ENCODE measurements at places on chromosomes 6 and 20.

DNA sequence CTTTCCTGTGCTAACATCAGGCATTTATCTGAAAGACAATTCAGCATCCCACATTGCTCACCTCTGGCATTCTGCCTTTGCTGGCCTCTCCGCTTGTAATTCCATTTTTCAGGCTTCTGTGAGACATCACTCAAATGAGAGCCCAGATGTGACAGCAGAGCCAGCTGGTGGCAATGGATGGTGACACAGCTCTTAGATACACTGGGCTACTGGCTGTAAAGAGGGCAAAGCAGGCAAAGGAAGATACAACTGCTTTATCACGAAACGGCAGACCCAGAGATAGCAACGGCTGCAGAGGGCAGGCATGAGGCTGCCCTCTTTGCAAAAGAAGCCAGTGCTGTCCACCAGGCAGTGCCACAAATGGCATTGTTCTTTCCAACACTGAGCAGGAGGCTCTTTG, 329.8 kb downstream of the KIF16B start:
- no peak for DNase-seq

GRCh38 chr20:2749951-2750490, 50.4 kb downstream of the CPXM1 start:
- DNase-seq = no peak

DNA sequence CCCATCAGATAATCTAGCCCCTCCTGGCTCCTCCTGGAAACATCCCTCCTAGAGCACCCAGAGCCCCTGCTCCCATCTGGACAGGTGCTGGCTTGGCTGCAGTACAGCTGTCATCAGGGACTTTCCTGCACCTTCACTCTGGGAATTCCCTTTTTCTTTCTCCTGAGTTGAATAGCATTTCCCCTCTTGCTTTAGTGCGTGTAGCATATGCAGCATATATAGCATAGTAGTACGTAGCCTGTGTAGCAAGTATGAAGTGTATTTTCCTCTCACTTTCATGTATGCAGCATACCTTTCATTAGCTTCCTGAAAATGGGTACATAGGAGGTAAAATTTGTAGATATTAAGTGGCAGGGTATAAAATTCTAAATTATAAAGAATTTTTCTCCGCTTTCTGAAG, 352.9 kb downstream of the ESR1 start:
- no peak for DNase-seq

GRCh38 chr20:62942456-62942855, 4.5 kb downstream of the GID8 start:
- DNase-seq = no peak

DNA sequence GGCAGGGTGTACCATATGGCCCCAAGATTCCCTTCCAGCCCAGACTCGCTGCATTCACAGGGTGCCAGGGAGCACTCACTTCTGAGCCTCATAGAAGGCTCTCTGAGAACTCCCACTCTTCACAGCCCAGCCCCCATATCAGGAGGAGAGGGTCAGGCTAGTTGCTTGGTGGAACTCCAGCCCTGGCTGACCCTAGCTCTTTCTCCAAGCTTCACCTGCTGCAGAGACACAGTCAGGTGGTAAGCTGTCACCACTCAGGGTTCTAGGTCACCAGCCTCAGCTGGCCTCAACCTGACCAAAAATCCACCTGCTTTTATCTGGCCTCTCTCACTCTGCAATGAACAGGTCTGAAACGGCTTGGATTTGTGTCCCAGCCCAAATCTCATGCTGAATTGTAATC, 162.7 kb upstream of the MLN start:
- DNase-seq = no peak

DNA sequence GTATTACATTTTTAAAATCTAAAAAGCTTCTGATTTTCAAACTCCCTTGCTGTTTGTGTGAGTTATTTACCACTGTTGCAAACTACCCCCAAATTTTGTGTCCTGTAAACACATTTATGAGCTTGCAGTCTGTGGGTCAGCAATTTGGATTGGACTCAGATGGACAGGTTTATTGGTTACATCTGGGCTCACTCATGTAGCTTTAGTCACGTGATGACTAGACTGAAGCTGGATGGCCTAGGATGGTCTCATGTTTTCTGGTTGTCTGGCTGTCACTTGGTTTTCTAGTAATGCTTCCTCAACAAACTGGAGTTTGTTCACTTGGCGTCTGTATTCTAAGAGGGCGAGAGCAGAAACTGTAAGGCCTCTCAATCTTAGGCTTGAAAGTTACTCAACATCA, 12.2 kb upstream of the C6orf58 start:
- DNase-seq = no peak

GRCh38 chr6:105587349-105588122, 184.7 kb upstream of the PREP start:
- no peak for DNase-seq

DNA sequence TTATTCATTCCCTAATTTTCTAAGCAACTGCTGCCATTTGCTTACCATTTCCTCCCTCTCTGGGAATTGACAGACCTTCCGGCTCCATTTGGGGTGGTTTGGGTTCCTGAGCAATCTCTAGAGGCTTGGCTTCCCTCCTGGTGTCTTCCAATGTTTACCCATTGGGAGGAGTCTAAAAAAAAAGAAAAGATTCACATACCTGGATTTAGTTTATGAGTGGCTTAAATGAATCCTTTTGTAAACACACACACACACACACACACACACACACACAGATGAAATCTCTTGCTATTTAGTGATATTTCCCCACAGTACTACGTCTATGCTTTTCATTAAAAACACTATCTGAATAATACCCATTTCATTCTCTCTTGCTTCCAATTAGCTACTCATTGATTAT, 48.3 kb upstream of the TRAF3IP2 start:
- DNase-seq = no peak

GRCh38 chr6:124226396-124226795, 422.7 kb downstream of the NKAIN2 start:
- no peak for DNase-seq

DNA sequence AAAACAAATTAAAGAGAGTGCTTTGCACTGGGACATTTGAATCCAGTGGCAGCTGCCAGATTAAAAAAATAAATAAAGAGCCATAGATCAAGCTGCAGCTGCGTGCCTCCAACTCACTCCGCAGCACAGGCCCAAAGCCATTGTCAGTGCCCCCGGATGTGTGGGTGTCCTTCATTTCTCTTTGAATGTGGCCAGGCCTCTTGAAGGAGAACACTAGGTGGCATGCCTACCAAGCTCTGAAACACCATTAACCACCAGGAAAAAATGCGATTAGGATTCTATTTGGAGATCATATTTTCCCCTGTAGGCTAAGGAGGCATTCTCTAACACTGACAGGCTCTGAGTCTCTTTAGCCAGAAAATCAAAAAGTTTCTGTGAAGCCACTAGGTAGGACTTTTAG, 549.8 kb downstream of the PRKN start:
- DNase-seq = peak; percentile 51

- DNase-seq = peak; percentile 83
Measured at GRCh38 chr20:5001174-5002076, at the start of gene SLC23A2. SLC23A2 (minus strand) TSS chr20:5001510; CDS start chr20:4932562, 68,948 bp downstream.

GRCh38 chr6:35810971-35811698, 6.0 kb downstream of the LHFPL5 start:
- no peak for DNase-seq

GRCh38 chr6:150991487-150991886, 126.0 kb downstream of the MTHFD1L start:
- DNase-seq = no peak

DNA sequence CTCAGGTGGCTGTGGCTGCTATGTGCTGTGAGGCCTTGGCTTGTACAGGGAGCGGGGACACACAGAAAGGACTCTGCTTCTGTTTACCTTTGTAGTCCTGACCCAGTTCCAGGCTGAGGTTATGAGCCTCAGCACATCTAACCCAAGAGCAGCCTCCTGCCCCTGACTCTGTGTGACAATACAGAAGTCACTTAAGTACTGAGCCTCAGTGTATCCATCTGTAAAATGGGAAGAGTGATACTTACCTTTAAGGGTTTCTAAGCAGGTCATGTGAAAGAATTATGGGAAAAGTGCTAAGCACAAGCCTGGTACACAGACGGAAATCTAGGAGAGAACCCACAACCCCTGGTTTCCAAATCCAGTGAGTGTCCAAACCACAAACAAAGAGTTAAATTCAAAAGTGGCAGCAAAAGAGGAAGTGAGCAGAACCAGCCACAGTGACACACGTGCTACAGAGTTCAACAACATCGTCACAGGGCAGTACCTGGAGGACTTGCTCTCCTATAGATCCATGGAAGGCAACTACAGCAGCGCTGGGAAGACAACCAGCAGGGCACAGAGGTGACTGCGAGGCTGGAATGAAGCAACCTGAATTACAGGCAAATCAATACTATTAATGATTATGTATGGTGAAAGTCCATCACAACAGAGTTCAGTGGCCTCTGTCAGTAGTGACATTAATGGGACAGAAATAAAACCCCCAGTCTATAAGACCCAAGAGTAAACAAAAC, 12.5 kb downstream of the TRIM26 start:
- DNase-seq = no peak

DNA sequence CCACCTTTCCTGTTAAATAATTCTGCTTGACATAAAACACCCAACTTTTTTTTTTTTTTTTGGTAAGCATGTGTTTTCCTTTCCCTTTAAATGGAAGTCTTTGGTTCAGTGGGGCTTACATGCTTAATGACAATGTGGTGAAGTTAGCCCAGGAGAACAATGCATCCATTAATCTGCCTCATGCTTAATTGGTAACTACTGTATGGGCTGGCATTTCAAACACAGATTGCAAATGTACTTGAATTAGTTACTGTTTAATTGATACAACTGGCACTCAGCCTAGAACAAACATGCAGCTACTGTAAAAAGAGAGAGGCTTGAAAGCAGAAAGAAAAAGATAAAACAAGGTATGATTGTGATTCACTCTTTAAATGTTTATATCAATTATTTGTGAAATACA, 483.6 kb upstream of the NOX3 start:
- no peak for DNase-seq

DNA sequence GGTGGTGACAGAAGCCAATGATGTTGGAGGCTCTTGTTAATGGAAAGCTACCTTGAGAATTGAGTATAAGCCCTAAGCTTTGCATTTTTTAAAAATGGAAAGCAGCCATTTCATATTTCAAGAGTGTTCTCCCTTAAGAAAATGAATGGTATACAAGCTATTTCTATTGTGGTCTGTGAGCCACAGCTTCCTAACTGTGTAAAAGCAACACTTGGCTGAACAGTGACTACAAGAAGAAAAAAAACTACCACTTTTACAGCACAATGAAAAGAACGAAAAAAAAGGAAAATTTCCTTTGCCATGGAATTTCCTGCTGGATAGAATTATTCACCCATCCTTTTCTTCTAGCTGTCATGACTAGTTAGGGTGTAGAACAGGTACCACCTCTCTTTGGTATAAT, 397.1 kb upstream of the BTBD3 start:
- DNase-seq = no peak

GRCh38 chr20:9200196-9200595, 131.3 kb downstream of the PLCB4 start:
- DNase-seq = no peak

DNA sequence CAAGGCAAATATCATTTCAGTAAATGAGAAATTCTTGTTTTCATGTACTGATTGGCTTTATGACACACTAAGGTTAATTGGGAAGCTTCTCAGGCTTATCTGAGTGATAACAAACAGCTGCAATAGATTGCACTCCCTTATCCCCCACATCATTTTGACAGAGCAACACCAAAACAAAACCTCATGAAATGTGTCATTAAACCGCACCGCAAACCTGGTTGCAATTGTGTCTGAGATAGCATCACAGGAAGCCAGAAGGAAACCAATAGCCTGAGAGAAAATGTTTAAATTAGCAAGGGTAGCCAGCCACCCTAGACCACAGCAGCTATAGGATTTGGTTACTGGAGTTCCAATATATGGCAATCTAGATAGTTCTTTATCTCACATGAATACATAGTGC, 31.6 kb upstream of the LAMA4 start:
- DNase-seq = no peak

- DNase-seq = no peak
Measured at GRCh38 chr20:41268402-41268801, 49.1 kb downstream of the ZHX3 start.

GRCh38 chr20:49982346-49983122, at the start of gene SNAI1:
SNAI1 (plus strand) TSS chr20:49982980; CDS start chr20:49983060, 80 bp downstream.
- DNase-seq = peak; percentile 95

DNA sequence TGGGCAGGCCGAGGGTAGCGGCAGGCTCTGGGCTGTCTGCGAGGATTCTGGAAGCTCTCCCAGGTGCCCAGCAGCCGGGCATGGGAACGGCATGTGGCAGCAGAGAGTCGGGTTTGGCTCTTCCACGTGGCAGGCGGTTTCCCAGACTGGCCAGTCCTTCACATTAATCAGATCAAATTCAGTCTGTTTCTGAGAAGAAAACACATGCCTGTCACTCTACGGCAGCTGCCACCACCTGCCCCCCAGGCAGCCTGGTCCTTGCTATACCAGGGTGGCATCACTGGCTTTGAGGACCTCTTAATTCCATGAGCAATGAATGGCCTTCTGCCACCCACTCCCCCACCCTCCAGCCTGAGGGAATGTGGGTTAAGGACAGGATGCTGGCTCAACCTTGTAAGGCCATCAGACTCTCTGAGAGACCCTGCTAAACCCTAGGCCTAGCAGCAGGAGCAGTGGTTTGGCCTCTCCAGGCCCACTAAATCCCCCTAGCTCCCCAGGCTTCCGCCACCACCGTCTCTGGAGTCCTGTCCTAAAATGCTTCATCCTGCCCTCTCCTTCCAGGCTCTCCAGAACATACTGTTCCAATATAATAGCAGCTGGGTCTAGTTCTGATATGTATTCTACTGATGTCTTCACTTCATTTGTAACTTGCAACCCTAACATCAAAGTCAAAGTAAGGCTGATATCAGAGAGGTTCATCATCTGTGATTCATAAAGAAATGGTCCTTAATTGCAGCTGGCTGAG, 47.8 kb downstream of the PLCG1 start:
- DNase-seq = no peak

DNA sequence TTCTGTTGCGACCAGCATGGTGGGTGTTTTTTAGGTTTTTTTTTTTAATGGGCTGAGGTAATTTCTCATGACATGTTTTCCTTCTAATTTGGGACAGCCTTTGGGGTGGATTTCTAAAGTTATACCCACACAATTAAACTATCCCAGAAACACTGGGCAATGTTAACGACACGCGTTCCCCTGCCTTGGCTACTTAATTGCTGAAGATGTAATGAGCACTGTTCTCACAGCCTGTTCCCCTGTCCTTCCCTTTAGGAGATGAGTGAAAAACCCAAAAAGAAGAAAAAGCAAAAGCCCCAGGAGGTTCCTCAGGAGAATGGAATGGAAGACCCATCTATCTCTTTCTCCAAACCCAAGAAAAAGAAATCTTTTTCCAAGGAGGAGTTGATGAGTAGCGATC, 5.2 kb downstream of the NOP56 start:
- no peak for DNase-seq

DNA sequence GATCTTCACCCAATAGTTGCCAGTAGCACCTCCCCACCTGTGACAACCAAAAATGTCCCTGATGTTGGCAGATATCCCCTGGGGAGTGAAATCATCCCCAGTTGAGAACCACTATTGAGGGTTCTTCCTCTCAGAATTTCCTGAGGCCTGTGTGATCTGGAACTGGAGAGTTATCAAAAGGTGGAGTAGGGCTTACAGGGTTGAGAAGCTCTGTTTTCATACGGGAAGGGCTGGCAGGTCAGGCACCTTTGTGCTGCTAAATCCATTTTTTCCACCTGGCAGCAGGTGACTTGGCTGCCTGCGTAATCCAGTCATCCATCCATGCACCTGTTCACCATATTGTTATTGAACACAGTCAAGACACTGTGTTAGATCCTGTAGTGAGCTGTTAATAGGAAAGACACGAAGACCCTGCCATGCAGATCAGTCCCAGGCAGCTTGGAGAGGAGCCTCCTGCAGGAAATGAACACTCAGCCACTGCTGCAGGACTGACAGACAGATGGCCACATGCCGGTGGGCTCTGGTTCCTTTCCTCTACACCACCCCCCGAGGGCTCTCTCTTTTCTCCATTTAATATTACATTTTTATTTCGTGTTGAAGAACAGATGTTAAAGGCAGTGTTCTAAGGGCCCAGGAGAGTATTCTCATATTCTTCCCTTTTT, 5.4 kb downstream of the DUSP22 start:
- DNase-seq = no peak
